ENCODE measurements at places on chromosomes 2 and 18.

DNA sequence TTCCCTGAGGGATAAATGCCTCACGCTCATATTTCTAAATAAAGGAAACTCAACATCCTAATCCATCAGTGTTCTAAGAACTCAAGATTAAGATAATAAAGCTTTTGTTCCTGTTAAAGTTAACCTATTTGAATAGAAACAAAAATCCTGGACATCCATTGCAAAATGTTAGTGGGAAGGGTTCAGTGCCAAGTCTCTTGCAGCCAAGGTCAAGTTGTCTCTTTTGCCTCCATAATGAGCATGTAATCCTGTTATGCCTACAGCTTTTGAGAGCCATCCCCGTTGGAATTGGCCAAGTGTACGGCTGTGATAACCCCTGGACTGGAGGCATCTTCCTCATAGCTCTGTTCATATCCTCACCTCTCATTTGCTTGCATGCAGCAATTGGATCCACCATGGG, 51.3 kb upstream of the SLC14A1 start:
- no peak for DNase-seq

GRCh38 chr18:57353940-57354461, 1.6 kb downstream of the ST8SIA3 start:
- DNase-seq, result no peak

DNA sequence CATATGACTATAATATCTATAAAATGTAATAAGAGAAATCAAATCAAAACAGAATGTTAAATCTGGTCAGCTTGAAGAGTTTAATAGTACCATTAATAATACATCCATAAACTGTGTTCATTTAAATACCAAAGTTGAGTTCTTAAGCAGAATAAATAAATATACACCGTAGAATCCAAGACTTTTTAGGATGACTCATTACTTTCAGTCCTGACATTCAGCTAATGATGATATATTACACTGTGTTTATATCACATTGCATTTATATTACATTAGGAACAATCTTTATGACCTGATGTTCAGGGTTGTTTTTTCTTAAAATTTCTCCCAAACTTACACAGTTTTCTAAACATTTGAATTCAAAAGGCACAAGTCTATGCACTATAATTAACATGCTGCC, 331.3 kb downstream of the SS18 start:
- no peak for DNase-seq

GRCh38 chr18:8319798-8320489, 289.3 kb upstream of the RAB12 start:
- peak; percentile 56 for DNase-seq

- peak; percentile 44 for DNase-seq
Observed at GRCh38 chr2:55743583-55743982, 49.9 kb upstream of the PNPT1 start.

DNA sequence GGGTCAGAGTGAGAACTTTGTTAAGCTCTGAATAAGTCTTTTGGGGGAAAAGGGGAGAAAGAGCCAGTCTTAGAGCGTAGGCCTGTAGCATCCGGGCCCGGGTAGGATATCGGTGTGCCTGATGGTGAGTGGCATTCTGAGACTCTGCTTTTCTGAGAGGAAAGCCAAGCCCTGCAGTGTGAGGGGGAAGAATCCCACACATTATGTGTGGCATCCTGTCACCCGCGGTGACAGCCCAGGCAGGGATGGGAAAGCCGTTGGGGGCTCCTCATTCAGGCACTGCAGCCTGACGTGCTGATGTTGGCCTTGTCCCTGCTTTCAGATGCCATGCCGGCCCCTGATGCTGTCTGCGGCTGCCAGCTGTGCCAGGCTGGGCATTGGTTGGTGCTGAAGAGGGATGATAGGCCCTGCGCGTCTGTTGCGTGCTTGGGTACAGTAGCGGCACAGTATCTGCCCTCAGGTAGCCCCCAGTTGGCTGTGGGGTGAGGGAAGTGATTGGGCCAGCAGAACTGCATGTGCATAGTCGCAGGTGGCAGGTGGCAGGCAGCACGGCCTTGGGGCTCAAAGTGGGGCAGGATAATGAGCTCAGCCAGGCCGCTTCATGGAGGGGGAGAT, 37.6 kb downstream of the GLI2 start:
- no peak for DNase-seq

GRCh38 chr18:72700961-72701710, 157.0 kb upstream of the CBLN2 start:
- DNase-seq, result no peak

DNA sequence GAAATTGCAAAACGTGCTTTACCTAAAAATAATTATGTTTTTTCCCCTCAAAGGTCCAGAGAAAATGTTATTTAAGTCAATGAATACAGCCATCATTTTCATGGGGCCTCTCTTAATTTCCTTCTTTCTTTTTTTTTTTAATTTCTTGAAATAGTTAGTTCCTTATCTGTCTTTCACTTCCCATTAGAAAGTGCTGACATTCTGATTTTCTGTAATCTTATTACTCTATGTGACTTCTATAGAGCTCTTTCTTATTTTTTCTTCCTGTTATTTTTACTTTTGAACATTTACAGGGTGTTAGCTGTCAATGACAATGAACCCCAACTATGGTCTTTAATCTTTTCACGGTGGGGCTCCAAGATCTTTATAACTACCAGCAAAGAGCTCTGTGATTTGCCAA, 30.0 kb downstream of the CTLA4 start:
- no peak for DNase-seq

- DNase-seq, result no peak
Observed at GRCh38 chr2:226023383-226023782, 623.9 kb downstream of the NYAP2 start.

DNA sequence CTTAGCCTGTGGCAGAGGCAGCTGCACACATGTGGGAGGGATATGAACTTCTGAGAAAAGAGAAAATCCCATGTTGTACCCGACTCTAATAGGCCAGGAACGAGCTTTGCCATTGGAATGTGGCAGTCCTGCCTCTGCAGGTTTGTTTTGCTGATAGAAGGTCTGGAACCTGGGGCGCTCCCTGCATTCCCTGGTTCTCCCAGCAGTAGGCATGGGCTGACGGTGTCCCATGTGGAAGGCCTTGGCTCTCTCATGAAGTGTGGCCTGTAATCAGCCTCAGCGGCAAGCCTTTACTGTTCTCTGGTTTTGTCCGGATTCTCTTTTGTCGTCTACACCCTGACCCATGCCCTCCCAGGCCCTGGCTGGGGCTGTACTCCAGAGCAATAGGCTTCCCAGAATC, 72.3 kb downstream of the KIF5C start:
- DNase-seq, result no peak

- no peak for DNase-seq
Observed at GRCh38 chr2:73451263-73451972, 65.8 kb downstream of the ALMS1 start.

DNA sequence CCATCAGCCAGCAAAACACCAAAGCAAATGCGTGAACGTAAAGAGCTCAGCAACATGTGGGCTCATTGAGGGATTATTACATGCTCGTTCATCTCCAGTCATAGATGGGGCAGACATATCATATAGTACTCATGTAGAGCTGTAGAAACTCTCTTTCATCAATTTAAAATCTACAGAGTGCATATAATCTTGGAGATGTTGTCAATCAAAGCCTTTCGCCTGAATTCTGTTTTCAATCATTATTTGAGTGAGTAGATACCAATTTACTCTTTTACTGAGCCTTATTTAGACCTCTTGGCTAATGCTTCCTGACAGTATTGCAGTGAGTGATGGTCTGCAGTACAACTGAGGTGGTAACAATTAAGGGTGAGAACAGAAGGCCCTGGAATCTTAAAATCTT, 7.0 kb downstream of the RIT2 start:
- no peak for DNase-seq

GRCh38 chr2:223723954-223724411, 113.4 kb downstream of the AP1S3 start:
- DNase-seq, result no peak

DNA sequence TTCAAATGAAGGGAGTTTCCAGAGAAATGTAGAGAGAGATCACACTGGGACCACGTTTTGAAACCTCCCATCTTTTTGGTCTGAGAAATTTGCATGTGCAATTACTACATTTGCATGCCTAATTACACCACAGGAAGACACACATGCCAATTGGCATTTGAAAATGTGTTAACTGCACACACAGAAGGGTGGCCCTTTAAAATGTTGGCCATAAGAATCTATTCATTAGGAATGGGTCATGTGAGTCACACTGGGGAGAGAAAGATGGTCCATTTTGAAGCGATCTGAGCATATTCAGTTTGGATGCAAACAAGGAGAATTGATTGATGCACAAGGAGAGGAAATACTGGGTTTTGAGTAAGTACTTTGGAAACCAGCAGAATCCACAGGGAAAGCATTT, 1407.1 kb upstream of the ACVR2A start:
- DNase-seq, result no peak

All from RCC 7860 (cell line).